Right forelimb (tissue), 1 donor: ENCODE measurements at places on chromosomes 2 and 18.

DNA sequence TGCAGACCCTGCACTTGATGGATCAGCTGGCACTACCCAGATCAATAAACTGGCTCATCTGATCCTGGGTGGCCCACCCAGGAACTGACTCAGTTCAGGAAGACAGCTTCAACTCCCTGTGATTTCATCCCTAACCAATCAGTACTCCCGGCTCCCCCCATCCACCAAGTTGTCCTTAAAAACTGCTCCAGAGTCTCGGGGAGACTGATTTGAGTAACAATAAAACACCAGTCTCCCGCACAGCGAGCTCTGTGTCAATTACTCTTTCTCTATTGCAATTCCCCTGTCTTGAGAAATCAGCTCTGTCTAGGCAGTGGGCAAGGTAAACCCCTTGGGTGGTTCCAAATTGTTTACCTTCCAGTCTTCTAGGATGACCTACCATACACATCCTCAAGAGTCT, 263.3 kb upstream of the STON1 start:
- DNase-seq = no peak

DNA sequence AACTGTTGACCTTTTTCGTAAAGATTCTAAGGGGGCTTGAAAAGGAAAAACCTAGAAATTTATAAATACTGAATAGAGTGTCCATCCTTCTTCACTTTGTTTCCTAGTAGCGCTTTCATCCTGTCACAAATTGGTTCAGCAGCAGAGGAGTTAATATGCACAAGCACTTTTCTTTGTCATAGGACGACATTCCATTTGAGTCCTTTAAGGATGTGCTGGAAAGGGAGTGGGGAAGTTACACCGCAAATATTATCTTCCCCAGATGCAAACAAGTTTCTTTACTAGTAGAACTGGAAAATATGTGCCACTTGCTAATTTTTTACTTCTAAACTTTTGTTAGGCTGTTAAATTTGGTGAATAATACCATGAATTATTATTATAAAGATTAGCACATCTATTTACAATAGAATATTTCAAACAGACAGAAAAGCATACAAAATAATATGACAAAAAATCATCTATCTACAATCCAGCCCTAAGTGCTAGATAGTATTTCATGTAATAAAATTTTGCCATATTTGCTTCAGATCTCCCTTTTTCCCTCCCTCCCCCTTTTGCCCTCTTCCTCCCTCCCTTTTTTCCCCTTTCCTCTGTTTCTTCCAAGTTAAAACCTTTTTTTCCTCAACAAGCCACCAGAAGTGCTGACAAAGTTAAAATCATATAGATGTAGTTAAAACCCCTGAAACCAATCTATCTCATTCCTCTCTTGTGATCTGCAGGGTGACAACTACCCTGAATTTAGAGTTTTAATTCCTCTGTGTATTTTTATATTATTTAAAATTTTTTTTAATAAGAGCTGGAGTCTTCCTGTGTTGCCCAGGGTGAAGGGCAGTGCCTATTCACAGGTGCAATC, 50.5 kb upstream of the MAP4K3 start:
- DNase-seq = no peak

DNA sequence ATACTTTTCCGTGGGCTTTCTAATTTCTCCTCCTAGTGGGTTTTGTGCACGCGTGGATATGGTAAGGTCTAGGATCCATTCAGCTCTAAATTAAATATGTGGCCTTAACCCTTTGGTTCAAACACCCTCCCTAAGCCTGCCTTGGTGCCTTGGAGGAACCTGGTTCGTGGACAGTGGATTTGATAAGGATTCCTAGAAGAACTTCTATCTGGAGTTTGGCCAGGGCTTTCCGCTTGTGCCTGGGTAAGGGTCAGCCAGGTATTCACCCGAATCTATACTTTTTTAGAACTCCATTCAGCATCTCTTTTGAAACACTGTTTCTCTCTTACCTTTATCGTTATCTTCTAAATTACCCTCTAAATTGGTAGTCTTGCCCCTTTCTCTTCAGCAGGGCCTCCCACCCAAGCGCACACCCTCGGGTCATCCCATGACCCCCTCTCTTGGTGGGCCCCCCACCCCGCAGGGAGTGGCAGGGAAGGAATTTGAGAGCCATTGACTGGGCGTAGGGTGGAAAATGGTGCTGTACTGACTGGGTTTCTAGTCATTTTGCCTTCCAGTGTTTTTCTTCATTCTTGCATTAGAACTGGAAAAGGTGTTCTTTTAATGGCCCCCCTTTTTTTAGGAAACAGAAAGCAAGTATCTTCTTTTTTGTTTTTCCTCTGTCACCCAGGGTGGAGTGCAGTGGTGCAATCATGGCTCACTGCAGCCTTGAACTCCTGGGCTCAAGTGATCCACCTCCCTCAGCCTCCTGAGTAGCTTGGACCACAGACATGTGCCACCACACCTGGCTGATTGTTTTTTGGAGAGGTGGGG, 1.8 kb downstream of the SOCS6 start:
- no peak for DNase-seq

DNA sequence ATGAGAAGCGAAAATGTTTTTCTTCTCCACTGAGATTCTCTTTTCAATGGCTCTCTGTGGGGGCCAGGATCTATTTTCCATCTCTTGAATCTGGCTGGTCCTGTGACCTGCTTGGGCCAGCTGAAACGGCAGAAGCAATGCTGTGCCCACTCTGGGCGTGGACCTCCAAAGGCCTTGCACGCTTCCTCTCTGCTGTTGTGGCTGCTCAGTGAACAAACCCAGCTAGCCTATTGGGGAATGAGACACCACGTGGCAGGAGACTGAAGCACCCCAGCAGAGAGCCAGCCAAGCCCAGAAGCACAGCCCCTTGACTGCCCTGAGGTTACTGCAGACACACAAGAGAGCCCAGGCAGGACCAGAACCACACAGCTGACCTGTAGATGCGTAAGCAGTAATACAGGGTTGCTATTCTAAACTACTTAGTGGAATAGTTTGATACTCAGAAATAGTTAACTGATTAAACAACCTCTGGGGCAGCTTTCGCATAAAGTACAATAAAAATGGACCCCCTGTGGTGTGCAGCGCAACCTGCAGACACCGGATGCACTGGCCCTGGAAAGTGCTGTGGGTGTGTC, 221.7 kb upstream of the SH3BP4 start:
- DNase-seq = no peak

- no peak for DNase-seq
Measured at GRCh38 chr18:71114550-71115210, 825.8 kb downstream of the SOCS6 start.

GRCh38 chr18:55448420-55448819, 139.6 kb downstream of the TCF4 start:
- DNase-seq = no peak
